ENCODE measurements at places on chromosomes 7 and 10.

DNA sequence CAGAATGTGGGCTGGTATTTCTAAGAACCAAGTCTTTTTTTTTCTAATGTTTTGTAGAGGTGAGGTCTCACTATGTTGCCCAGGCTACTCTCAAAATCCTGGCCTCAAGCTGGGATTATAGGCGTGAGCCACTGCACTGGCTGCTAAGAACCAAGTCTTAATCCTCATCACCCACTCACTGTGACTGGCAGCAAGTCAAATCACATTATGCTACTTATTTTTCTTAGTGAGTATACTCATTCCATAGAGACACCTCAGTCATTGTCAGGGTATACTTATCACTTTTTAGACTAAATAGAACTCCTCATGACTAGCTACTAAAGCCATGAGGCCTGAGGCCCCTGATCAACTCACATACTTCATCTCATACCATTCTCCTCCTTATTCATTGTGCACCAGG is 116.1 kb downstream of the STRA8 start:
- no peak for DNase-seq

GRCh38 chr7:32519763-32520162 is 24.5 kb downstream of the AVL9 start:
- DNase-seq, result no peak

GRCh38 chr10:75495434-75496190 is 64.2 kb downstream of the LRMDA start:
- no peak for DNase-seq

DNA sequence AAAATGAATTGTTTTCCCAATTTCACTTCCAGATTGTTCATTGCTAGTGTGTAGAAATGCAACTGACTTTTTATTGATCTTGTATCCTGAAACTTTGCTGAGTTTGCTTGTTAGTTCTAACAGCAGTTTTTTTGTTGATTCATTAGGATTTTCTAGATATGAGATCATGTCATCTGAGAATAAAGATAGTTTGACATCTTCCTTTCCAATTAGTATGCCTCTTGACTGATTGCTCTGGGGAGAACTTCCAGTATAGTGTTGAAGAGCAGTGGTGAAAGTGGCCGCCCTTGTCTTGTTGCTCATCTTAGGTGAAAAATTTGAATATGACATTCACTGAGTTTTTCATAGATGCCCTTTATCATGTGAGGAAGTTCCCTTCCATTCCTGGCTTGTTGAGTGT is 11.9 kb upstream of the SUN1 start:
- no peak for DNase-seq

GRCh38 chr10:76559892-76560220 is 1077.8 kb downstream of the KCNMA1 start:
- DNase-seq, result no peak

DNA sequence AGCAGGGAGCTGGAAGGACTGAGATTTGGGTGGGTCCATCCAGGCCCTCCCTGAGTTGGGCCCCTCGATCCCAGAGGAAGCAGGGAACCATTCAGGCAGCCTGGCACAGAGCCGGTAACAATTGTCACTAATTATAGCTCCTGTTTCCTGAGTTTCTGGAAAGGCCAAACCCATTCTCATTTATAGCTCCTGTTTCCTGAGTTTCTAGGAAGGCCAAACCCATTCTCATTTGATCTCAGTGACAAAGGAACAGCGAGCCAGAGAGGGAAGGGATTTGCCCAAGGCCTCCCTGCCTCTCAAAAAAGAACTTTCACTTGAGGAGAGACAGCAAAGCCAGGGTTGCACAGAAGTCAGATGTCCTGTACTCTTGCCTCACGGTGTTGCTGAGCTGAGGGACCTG is 521.9 kb downstream of the TYW1 start:
- no peak for DNase-seq

- no peak for DNase-seq
These were observed 13.5 kb upstream of the PRPS1L1 start for GRCh38 chr7:18041191-18041590.

- no peak for DNase-seq
These were observed 41.1 kb downstream of the PTPRZ1 start for GRCh38 chr7:121913947-121914675.

DNA sequence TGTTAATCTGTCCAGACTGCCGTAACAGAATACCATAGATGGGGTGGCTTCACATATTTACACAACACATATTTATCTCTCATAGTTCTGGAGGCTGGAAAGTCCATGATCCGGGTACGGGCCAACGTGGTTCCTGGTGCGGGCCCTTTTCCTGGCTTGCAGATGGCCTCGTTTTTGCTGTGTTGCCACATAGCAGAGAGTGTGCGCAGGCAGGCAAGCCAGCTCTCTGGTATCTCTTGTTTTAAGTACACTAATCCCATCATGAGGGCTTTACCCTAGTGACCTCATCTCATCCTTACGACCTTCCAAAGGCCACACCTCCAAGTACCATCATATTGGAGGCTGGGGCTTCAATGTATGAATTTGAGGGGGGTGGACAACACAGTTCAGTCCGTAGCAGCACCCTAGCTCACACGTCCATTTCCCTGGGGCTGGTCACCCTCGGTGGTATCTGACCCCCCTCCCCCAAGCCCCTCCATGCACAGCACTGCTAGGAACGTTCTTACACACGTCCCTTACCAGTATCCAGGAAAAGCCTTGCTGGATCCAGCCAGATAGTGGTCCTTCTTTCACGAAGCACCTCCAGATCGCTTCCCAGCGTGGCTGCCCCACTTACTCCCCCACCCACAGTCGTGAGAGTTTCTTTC is 21.5 kb downstream of the CUX1 start:
- no peak for DNase-seq

GRCh38 chr7:90540406-90540805 is 55.7 kb upstream of the CDK14 start:
- no peak for DNase-seq

GRCh38 chr7:110071192-110071591 is 1019.7 kb upstream of the LRRN3 start:
- no peak for DNase-seq

DNA sequence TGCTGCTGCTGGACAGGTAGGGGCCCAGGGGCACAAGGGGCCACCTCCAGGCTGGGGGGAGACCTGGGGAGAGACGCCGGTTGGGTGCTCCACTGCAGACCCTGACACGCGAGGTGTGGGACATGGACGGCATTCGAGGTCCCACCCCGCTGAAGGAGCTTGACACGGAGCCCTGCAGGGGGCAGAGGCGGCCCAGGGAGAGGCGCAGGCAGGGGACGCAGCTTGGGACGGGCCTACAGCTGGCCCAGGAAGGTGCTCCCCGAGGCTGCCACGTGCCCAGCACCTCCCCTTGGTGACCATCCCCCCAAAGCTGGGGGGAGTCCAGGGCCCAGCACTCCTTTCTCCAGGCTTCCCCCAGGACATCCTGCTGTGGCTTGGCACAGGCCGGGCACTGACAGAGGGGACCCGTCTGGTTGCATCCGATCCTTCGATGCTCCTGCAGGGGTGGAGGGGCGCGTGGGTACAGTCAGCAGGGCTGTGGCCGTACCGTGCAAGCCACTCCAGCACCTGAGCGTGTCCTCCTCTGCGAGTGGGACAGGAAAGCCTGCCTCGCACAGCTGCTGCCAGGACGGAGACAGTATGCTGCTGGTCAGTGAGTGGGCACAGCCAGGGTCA is 174.4 kb downstream of the ELFN1 start:
- DNase-seq, result no peak

DNA sequence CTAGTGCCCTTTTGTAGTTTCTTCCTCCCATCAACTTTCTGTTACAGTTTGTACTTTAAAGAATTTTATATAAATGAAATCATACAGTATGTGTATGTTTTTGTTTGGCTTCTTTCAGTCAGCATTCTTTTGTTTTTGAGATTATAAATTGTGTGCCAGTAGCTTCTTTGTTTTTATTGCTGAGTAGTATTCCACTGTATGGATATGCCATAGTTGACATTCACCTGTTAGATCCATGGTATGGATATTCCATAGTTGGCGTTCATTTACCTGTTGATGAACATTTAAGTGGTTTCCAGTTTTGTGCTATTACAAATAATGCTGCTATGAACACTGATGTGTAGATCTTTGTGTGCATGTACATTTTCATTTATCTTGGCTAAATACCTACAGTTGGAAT is 70.8 kb upstream of the SYPL1 start:
- no peak for DNase-seq

- peak; percentile 61 for DNase-seq
These were observed 787 bp downstream of the MAGI2 start for GRCh38 chr7:79452495-79453265.

GRCh38 chr10:1745780-1746456 is 8.6 kb upstream of the ADARB2 start:
- no peak for DNase-seq

- no peak for DNase-seq
These were observed 171.5 kb upstream of the TCF7L2 start for GRCh38 chr10:112778579-112778978.

- no peak for DNase-seq
These were observed 187.2 kb upstream of the CSTF2T start for GRCh38 chr10:51886438-51887068.

- no peak for DNase-seq
These were observed 55.3 kb upstream of the ZMIZ1 start for GRCh38 chr10:79013406-79013987.

DNA sequence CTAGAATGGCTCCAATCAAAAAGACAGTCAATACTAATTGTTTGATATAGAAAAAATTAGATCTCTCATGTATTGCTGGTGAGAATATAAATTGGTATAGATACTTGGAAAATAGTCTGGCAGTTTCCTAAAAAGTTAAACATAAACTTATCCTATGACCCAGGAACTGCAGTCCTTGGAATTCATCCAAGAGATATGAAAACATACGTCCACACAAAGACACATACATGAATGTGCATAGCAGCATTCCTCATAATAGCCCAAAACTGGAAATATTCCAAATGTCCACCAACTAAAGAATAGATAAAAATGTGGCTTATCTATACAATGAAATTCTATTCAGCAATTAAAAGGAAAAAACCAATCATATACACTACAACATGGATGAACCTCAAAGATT is 128.4 kb downstream of the ZFAND4 start:
- no peak for DNase-seq

GRCh38 chr7:151579644-151580043 is 59.9 kb upstream of the RHEB start:
- DNase-seq, result peak; percentile 43

DNA sequence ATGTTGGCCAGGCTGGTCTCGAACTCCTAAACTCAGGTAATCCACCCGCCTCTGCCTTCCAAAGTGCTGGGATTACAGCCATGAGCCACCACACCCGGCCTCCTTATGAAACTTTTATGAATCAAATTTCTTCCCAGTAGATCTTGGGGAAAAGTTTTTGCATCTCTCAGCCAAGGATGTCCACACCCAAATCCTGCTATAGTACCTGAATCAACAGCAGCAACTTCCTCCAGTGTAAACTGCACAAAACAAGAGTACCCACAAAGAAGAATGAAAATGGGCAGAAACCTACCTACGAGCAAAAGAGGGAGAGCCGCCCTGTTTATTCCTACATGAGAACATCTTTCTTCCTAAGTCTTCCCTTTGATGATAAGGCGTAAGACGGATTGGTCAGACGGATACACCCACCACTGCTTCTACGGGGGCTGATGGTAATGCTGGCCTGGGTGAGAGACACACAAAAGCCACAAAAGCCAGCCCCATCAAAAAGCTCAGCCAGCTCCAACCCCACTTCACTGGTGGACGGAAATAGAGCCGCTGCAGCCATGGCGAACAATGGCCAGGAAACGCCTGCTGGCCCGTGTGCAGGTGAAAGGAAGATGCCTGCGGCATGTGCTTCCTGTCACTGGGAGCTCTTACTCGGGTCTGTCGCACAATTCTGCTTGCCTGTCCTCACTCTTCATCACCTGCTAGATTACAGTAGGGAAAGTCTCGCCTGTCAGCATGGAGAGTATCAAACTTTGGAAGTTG is 10.4 kb downstream of the JCAD start:
- DNase-seq, result no peak

- no peak for DNase-seq
These were observed 26.0 kb downstream of the BNIP3 start for GRCh38 chr10:131955591-131956340.

- no peak for DNase-seq
These were observed 2.8 kb downstream of the ZNF248 start for GRCh38 chr10:37854626-37855025.

DNA sequence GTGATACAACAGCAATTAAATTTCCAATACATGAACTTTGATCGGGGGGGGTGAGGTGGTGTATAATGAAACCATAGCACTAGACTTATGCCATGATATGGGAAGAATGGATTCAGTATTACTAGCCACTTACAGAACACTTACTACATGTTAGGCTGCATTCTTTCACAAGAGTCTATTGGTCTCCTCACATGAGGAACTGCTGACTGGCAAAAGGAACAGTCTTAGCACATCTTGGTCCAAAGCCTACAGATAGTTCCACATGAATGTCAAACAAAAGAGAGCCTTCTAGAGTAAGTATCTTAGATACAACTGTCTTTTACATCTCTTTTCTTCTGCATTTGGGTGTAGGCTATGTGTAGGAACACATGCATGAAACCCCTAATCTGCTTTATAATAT is 115.9 kb upstream of the DNAJB12 start:
- no peak for DNase-seq

DNA sequence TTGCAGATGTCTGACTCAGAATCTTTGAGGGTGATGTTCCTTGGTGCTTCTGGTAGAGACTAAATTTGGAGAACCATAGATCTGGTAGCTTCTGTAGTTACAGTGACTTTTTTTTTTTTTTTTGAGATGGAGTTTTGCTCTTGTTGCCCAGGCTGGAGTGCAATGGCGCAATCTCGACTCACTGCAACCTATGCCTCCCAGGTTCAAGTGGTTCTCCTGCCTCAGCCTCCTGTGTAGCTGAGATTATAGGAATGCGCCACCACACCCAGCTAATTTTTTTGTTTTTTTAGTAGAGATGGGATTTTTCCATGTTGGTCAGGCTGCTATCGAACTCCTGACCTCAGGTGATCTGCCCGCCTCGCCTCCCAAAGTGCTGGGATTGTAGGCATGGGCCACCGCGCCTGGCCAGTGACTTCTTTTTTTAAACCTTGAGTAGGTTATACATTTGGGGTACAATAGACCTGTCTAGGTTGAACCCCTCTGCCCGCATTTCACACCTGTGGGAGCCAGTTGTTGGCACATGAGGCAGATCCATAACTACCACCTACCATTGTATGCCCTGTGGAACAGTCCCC is 47.0 kb downstream of the SUFU start:
- no peak for DNase-seq

DNA sequence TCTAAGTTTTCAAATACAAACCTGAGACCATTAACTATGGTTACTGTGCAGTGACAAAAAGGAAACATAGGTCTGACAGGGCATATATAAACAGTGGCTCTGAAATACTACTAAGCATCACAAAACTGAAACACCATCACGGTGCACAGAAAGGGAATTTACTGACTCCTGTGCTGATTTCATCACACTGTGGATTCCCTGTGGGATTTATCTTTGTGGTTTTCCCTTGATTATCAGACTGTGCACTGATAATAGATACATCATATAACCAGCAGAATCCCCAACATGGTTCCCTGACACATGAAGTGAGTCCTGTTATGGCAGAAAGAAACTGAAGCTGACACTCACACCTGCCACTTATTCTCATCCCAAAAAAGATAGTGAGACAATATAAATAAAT is 676.3 kb upstream of the KCND2 start:
- no peak for DNase-seq

- no peak for DNase-seq
These were observed 59.3 kb upstream of the EXOC6 start for GRCh38 chr10:92789067-92789466.
